ENCODE measurements at places on chromosomes 7 and 10. TPM values are rescaled to one million over a fixed set of nuclear protein-coding genes. Genes with fewer than 3 reads are reported as not detected.

The COBL gene
- not detected for total RNA-seq

The ZSCAN21 gene
- total RNA-seq: 13.2 TPM

The C10orf143 gene
- total RNA-seq: 9.1 TPM

The PTPRE gene
- 31.5 TPM for total RNA-seq

The MYL7 gene
- not detected for total RNA-seq

The CABCOCO1 gene
- not detected for total RNA-seq

The CNPY1 gene
- not detected for total RNA-seq

The OR6B1 gene
- total RNA-seq: not detected

The ACTL6B gene
- total RNA-seq: not detected

The LBX1 gene
- not detected for total RNA-seq

The PRPS1L1 gene
- not detected for total RNA-seq

GRCh38 chr7:18693816-18694215, 198.3 kb downstream of the HDAC9 start:
- DNase-seq: no peak

GRCh38 chr10:89540420-89540949, 5.1 kb upstream of the SLC16A12 start:
- DNase-seq: no peak

- no peak for DNase-seq
These were observed 108.1 kb downstream of the EBF3 start for GRCh38 chr10:129855836-129856563.

DNA sequence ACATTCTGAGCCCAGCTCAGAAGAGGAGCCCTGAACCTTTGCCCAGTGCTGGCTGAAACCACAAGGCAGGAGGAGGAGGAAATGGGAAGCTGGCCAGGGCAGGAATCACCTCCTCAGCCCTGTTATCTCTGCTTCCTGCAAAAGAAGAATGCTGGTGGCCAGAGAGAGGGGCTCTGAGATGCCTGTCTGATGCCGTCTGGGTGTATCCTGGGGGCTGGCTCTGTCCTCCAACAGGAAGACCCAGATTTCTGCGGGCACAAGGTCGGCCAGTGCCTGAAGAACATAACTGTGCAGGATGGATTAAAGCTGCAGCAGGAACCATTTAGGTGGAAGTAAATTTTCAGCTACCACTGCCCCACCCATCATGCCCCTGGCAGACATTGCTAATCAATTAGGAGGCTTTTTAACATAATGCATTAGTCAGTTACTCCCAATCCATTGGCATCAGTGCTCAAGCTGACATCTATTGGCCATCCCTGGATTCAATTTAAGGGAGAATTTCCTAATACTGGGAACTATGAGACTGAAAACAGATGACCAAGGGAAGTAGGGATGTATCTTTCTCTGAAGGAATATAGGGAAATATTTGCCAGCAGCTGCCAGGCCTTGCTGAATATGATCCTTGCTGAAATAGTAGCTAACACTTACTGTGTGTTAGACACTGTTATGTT, 67.7 kb downstream of the COL13A1 start:
- DNase-seq: no peak

DNA sequence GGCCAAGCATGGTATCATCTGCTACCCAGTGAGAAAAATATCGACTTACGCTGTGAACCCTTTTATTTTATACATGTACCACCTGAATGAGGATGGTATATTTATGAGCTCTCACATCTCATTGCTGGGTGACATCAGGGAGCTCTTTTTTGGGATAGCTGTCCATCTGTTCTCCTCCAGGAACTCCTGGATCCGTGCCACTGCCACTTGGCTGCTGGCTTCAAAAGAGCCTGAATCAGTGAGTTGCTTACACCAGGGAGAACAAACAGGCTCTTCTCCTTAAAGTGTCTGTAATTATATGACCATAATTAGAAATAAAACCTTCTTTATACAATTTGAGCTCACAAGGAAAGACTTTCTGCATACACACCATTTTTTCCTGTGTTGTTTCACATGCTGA, 106.2 kb downstream of the KAT6B start:
- no peak for DNase-seq

GRCh38 chr10:76397181-76398042, 966.0 kb downstream of the LRMDA start:
- no peak for DNase-seq

- DNase-seq: no peak
These were observed 185.3 kb upstream of the PCLO start for GRCh38 chr7:83347945-83348444.

GRCh38 chr10:4217187-4217586, 432.2 kb upstream of the KLF6 start:
- DNase-seq: no peak

GRCh38 chr10:118758449-118758848, 3.7 kb upstream of the CACUL1 start:
- no peak for DNase-seq

- no peak for DNase-seq
These were observed 208.2 kb downstream of the TFEC start for GRCh38 chr7:115822380-115822779.

DNA sequence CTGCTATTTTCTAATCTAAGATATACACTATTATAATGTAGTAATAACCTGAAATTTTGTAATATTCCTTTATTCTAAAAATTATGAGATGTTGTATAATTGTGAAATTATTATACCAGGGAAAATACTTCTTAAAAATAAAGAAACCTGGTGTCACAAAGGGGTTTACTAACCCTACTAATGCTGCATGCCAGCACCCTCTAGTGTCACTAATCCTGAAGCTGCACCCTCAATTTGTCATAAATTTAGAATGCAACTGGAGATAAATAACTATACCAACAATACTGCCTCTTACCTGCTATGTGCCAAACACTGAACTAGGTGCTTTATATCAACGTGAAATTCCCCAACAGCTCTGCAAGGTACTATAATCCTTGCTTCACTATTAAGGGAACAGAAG, 30.8 kb downstream of the TM9SF3 start:
- no peak for DNase-seq

- DNase-seq: peak; percentile 15
These were observed 368.9 kb downstream of the SORCS1 start for GRCh38 chr10:106795619-106796018.

DNA sequence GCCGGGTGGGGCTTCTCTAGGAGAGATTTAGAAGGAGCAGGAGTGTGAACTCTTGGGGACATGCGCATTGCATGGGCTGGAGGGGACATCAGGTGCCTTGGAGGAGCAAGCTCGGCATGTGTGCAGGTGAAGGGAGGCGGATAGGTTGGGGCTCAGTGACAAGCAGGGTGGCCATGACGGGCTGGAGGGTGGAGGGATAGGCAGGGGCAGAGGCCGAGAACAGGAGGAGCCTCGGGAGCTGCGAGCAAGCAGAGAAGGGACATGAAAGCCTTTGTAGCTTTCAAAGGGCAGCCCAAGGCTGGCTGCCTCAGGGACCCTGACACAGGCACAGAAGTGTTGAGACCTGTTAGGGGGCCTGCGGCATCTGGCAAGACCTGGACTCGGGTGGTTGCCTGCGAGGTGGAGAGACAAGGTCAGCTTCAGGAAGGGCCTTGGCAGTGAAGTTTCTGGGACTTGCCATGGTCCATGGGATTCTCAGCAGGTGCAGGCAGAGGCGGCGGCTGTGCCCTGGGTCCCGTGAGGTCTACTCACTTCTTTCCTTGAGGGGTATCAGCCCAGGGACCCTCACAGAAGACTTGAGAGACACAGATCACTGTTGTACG, 664.8 kb downstream of the SDK1 start:
- DNase-seq: no peak

- no peak for DNase-seq
These were observed 130.9 kb downstream of the OAT start for GRCh38 chr10:124287791-124288190.

DNA sequence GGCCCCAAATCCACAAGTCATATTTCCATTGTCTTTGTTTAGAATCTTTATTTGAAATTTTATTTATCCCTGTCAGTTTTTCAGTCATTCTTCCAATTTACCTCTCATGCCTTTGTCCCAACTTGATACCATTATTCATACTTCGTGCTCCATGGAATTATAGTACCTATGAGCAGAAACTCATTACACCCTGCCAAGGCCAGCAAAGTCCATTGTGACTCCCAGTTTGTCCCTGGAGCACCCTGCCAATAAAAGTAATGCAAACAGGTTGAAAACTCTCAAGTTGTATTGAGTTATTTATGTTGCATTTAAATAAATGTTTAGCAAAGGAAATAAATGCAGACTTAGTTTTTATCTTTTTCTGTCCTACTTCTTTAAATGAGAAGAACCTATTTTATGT, 19.3 kb downstream of the PCGF5 start:
- no peak for DNase-seq

GRCh38 chr10:83909001-83909400, 230.3 kb upstream of the GHITM start:
- no peak for DNase-seq

DNA sequence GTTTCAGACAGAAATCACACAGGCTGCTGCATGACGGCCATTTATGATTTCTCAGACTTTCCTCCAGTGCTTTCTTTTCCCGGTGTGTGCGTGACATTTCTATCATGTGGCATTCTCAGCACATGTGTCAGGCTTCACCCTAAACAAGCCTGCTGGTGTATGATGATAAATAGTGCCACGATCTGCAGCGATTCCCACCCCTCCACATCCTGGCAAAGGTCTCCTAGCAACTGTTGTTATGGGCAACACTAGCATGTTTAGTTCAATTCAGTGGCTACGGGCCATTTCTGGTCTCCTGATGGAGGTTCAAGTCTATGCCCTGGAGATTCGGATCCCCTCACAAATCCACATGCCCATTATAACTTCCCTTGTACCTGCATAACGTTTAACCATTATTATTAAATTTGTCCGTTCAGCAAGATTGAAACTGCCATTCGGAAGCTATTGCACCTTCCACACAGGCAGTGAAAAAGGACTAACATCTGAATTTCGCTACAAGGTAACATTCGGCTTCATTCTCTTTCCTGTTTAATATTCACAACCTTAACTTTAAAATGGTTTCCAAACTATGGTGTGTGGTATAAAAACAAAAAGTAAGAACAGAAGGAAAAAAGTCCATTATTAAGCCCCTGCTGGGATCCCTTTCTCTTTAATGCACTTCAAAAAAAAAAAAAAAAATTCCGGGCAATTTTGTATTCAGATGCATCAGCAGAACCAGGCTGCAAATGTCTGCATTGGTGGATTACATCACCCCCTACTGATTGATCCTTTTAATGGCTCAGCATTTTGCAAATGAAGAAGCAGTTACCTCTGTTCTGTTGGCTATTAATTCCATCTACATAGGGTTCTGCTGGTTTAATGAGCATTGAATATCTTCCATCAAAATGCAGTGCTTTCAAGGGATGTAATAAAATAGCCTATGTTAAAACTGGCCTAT, 90.2 kb downstream of the FRMD4A start:
- no peak for DNase-seq

DNA sequence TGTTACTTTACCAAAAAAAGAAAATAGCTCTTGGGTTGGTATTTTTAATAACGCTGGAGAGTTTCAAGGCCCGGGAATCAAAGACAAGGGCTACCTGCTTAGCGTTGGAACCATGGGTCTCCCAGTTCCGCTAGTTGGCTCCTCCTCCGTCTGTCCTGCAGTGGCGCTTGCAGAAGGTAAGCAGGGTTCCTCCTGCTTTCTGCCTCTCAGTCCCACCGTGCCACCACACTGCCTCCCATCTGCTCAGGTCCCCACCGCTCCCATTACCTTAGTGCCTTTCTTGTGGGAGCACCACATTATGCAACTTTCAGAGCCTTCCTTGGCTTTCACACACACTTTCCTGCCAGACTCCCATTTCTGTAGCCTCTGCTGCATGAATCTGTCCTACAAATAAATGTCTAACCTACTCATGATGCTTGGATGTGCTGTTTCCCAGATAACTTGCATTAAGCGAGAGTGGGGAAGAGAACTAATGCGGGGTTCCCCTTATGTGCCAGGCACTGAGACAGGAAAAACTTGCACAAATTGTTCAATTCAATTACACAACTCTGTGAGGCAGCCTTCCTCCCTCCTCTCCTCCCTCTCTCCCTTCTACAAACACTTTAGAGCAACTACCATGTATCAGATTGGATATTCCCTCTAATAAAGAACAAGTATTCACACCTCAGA, 124.5 kb downstream of the AOAH start:
- DNase-seq: no peak

GRCh38 chr10:71742301-71743088, 22.9 kb upstream of the C10orf105 start:
- DNase-seq: no peak

DNA sequence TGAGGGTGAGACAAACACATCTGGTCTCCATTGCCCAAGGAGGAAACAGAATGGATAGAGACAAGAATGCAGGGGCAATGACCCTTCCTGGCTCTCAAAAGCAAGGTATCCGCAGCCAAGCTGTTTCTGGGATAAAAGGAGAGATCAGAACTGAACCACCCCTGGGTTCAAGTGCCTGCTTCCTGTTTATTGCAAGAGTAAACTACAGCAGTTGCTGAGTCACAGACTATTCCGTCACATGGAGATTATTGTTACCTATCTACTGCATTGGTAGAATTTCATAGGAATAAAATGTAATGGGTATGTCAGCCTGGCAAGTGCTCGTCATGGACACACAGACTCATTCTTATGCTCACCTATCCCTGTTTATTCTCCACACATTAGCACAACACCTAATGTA, 821.6 kb downstream of the GRID1 start:
- DNase-seq: no peak

DNA sequence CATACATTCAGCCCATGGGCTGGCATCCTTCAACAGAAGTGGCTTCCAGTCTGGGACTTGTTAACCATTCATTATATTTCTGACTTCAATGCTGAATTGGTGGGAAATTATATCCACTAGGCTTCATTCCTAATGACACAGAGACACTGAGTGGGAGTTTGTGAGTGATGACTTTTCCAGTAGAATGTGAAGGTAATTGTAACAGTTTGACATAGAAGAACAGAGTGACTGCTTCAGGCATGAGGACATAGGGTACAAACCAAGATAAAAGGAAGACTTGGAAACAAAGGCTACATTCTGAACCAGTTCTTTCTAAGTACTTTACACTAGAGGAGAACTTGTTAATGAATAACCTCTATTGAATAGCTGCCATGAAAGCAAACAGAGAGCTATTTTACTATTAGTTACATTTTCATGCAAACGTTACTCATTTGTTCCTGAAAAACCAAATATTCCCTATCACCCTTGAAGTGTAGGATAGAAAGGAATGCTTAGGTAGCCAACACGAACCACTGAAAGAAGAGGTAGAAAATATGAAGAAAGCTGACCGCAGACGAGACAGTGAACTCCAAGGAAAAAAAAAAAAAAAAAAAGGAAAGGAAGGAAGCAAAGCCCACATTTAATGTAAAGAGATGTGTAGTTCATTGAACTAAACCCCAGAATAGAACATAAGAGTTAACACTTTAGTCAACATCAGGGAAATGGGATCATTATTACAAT, 237.0 kb upstream of the SEMA3C start:
- no peak for DNase-seq

GRCh38 chr10:31215052-31215451, 104.0 kb upstream of the ZEB1 start:
- DNase-seq: no peak

GRCh38 chr10:101684782-101685181, 10.2 kb downstream of the FBXW4 start:
- no peak for DNase-seq

- no peak for DNase-seq
These were observed 238.1 kb downstream of the ZNF248 start for GRCh38 chr10:37619336-37619735.

- DNase-seq: no peak
These were observed 15.5 kb downstream of the CAMK2G start for GRCh38 chr10:73858750-73859427.

Data from B cell (primary cell).